ENCODE measurements at places on chromosomes 3 and 15.

DNA sequence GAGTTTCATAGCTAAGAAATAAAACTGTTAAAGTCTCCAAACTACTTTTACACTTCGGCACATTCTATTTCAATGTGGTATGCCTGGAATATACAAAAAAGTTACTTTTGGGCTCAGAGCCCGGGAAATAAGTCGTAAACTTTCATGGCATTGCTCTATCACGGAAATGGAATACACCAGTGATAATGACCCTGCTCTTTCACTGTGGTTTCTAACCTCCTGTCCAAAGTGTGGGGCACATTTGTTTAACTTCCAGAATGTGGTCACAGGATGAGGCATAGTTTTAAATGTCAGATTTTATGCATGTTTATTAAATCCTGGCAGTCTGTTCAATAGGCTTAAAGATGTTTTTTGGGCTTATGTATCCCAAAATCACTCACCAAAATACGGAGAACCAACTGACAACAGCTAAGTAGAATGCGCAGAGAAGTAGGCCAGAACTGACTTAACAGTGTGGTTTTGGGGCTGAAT lies 5.1 kb downstream of the CXCR6 start:
- peak; percentile 54 for DNase-seq

DNA sequence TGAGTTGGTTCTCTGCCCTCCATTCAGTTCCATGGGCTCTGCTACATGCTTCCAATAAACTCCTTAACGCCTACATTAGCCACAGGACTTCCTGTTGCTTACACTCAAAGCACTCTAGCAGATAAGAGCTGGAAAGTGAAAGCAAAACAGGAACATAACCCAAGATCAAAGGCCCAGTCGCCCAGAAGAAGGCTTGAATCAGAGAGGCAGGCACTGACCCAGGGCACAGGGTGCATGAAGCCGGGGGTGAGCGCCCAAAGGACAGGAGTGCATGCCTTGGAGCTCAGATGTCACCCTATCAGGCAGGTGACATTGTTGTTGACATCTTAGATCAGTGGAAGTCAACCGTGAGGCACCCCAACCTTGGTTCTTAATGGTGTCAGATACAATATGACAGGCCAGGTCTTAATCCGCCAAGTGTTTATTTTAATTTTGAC lies 235.1 kb downstream of the UACA start:
- DNase-seq = peak; percentile 13

GRCh38 chr3:42653560-42654330 lies at the start of gene ZBTB47:
TSS of gene ZBTB47 (plus strand) at chr3:42653697. CDS start at chr3:42658356, 4,659 bp downstream.
- peak; percentile 27 for DNase-seq

DNA sequence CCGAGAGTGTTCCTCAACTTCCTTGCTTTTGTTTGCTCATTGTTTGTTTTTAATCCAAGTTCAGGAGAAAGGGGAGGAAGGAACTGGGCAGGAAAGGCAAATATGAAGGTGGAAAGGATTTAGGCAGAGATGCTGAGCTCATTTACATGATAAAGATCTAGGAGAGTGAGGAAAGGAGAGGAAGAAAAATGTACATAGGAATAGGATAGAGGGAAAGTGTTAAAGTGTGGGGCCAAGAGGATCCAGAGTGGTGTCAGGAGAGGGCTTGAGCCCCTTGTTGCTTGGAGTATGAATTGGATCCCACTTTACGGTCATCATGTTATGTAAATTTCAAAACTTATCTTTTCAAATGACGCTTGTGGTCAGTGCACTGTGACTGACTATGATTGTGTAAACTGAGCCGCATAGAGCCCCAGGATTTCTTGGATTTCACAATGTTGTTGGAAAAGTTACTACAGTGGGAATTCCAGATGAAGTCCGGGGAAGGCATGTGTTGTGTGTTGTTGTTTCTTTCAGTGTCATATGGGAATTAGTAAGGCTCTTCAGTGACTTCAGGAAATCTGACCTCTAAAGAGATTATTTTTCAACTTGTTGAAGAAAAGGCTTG lies 15.0 kb upstream of the PLD1 start:
- DNase-seq = peak; percentile 66

GRCh38 chr3:73694983-73695757 lies 70.4 kb upstream of the PDZRN3 start:
- no peak for DNase-seq

- DNase-seq = no peak
These were observed 71.9 kb downstream of the ARNT2 start for GRCh38 chr15:80476036-80476435.

GRCh38 chr3:65158023-65158422 lies 470.2 kb upstream of the ADAMTS9 start:
- DNase-seq = no peak

GRCh38 chr3:159765860-159766294 lies 222.8 kb upstream of the IL12A start:
- no peak for DNase-seq

DNA sequence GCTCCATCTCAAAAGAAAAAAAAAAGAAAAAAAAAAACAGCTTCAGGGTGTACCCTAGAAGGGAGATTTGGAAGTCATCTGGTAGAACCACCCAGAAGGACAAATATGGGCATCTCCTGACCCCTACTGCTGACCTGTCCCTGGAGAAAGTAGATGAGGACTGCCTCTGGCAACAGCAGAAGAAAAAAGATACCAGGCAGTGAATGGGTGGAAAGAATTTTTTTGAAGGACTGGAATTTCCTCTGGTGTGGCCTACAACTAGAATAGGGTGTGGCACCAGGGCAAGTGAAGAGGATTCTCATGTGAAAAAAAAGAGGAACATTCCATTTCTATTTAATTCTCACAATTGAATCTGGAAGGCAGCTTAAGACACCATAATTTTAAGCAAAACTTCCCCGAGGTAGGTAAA lies 3.1 kb downstream of the ANXA2 start:
- DNase-seq = peak; percentile 76

GRCh38 chr3:21446027-21446426 lies 305.0 kb downstream of the ZNF385D start:
- DNase-seq = no peak

GRCh38 chr3:141444586-141445285 lies 42.1 kb upstream of the RASA2 start:
- peak; percentile 63 for DNase-seq

DNA sequence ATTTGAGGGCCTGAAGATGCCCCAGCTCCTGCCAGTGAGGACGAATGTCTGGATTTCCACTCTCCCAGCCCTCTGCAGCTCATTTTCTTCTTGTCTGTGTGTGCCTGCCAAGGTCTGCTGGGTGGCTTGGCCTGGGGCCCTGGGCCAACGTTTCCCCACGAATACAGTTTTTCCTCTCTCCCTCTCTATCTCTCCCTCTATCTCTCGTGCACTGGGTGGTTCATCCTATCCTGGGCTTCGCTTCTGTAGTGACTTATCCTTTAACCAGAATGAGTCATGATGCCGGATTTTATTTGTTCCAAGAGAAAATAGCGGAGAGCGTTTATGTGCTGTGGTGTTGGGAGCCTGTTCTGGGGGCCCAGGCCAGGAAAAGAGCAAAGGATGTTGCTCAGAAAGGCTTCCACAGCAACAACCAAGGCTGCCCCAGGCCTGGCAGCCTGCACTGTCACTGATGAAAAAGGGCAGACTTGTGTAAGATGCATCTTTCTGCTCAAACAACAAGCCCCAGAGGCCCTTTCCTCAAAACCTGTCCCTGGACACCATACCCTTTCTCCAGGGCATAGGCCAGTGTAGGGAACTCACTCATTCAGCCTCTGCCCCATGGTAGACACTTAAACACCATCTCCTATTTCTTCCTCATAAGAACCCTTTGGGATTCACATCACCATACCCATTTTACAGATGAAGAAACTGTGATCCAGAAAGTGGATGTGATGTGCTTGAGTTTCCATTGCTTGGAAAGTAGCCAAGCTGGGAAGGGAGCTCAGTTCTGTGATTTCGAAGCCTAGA lies 47.3 kb downstream of the ITGA11 start:
- DNase-seq = peak; percentile 94

DNA sequence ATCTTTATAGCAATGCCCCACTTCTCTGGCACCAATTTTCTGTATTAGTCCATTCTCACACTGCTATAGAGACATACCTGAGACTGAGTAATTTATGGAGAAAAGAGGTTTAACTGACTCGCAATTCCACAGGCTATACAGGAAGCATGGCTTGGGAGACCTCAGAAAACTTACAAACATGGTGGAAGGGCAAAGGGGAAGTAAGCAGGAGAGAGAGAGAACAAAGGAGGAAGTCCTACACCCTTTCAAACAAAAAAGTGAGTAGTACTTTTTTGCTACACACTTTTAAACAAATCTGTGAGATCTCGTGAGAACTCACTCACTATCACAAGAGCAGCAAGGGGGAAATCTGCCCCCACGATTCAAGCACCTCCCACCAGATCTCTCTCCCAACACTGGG lies 67.8 kb upstream of the ZBED2 start:
- no peak for DNase-seq

GRCh38 chr15:72599855-72600464 lies 54.5 kb upstream of the GOLGA6B start:
- DNase-seq = peak; percentile 56

- DNase-seq = no peak
These were observed 10.8 kb downstream of the ESYT3 start for GRCh38 chr3:138445236-138445635.

GRCh38 chr3:117563063-117563462 lies 853.5 kb downstream of the TUSC7 start:
- no peak for DNase-seq

- DNase-seq = no peak
These were observed 381.6 kb upstream of the NAALADL2 start for GRCh38 chr3:174477491-174477890.

GRCh38 chr3:171883893-171884279 lies 40.7 kb downstream of the TMEM212 start:
- DNase-seq = no peak

DNA sequence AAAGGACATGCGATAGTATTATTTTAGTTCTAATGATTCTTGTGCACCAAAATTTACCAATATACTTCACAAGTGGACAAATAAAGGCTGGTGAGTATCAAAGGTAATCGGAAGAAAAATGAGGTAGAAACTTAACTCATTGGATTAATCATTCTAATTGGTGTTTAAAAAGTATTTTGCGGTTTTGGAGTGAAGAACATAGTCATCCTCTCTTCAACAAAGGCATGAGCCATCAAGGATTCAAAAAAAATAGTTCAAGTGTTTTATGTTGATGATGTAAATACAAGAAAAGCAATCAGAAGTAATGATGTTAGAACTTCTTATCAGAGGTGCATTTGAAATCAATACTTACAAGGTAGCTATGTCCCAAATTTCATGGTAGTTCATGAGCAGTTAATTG lies 221.5 kb downstream of the P3H2 start:
- DNase-seq = no peak

DNA sequence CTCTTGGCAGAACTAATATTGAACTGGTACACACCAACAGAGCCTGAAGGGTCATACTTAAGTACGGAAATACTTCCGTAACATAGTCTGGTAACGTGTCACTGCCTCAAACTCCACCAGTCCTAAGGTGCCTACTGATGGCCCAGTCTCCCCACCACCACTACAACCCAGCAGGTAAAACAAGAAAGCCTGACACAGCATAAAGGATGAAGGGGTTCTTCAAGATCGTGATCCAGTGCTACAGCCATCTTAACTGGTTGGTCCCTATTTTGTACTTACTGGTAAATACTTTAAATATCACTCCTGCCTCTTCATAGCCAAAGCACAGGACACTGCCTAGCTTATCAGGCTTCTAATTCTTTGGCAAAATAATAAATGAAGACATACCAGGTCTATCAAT lies 46.5 kb downstream of the PEAK1 start:
- DNase-seq = no peak

GRCh38 chr3:35426366-35426958 lies 212.9 kb upstream of the ARPP21 start:
- DNase-seq = no peak

DNA sequence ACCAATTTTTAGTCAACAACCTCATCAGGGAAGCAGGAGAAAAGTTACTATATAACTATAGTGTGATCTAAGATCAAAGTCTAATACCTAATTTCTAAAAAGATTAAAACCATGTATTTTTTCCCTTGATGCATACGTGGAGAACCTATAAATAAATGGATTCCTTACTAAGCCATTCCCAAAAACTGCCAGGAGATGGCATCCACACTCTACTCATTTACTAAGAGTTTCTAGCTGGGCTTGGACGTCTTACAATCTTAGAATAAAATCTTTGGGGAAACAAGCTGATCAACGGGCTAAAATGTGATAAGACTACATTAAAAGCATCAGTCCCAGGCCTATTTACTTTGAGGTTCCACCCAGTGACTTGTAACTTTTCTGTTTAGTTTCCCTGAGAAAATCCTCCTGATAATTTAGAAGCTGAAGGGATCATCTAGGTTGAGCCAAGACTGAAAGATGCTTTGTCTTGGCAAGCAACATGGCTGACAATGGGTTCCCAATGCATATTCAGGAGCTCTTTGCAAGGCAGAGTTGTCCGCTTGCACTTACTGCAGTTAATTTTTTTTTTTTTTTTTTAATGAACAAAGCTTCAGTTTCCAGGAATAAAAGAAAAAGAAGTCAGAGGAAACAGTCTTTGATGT lies 85.5 kb upstream of the FGF12 start:
- peak; percentile 66 for DNase-seq

DNA sequence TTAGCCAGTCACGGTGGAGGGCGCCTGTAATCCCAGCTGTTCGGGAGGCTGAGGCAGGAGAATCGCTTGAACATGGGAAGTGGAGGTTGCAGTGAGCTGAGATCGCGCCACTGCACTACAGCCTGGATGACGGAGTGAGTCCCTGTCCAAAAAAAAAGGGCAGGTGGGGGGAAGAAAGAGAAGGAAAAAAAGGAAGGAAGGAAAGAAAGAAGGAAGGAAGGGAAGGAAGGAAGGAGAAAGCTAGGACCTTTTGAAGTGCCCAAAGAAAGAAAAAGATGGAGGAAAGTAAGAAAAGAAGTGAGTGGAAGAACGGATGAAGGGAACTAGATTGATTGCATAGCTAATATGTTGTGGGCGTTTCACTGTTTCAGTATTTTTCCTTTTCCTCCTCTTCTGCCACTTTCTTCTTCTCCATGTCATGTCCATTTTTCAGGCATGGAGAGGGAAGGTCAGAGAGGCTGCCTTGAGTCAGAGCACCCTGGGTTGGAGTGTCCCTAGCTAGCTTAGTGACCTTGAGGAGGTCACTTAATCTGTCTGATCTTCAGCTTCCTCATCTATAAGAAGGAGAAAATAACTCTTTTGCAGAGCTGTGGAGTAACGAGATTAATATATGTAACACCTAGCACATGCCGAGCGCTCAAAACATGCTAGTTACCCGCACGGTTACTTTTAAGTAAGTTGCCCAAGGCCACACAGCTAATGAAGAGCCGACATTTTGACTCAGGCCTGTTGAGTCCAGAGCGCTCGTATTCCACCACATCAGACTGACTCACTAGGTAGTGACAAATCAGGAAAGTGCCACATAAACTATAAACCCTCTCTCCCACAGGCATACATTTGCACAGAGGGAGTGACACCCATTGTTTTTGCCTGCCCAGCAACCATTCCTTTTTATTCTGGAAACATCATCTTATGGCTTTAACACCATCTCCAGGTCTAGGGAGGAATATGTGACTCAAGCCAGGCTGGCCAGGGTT lies 42.2 kb downstream of the BHLHE40 start:
- peak; percentile 62 for DNase-seq

DNA sequence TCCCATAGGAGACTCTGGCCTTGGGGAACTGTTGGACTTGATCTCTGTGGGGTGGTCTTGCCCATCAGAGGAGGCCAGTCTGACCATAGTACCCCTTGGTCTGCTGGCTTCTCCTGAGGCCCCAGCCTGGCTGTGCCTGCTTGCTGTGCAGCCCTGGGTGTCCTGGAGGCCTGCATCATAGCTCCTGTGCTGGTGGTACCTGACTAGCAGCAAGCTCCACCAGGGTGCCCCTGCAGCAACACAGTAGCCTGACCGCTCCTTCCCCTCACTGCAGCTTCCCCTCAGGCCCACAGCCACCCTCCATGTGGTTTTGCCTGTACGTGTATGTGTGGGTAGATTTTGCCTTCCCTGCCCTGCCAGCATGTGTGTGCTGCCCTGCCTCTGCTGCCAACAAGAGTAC lies 85.6 kb upstream of the TTC14 start:
- DNase-seq = no peak

Measured in fibroblast of skin of scalp (primary cell).